Activated CD4-positive, alpha-beta T cell treated with anti-CD3 and anti-CD28 coated beads, Interleukin-2, amount 50 U/mL, for 24 hours (primary cell): ENCODE measurements at places on chromosomes 11 and 22.

DNA sequence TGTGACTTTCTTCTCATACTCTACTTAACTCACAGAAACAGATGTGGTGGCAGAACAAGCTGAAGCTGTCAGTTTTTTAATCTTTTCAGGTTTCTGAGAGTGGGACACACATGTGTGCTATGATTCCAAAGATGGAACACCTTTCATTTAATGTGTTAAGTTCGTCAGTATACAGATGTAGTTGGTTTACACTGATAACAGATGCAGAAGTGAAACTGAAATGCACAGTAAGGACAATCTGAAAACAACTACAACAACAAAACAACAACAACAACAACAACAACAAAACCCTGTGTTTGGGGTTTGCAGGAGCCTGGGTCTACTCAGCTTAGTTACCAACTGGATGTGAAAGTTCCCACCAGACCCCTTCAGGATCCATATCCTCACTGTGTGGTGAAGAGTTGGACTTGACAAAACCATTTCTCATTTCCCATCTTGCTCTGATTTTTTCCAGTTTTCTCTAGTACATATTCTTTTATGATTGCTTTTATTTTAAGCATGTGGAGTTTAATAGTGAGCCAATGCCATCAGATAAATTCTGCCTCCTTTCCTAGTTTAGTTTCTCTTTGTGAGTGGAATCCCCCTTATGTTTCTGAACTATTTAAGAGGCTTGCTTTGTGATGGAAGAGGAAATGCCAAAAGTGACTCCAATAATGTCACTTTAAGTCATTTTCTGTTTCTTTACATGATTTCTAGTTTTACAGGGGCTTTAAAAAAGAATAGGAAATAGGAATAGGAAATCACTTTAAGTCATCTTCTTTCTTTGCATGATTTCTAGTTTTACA lies 47.8 kb downstream of the ARHGAP42 start:
- DNase-seq: no peak

DNA sequence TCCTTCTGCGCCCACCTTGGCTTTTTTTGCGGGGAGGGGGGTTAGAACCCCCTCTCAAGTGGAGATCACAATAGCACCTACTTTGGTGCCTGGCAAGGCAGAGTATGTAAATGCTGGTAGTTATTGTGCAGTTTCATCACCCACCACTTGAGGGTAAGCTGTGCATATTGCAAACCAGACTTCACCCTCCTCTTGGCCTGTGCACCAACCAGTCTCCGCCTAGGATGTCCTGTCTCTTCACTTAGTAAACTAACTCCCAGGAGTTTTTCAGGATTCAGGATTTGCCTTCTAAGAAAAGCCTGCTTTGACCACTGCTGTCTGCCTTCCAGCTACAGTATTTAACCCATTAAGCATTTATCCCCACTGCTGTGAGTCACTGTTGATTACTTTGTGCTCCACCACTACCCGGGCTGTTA lies 2.0 kb upstream of the UBXN1 start:
- no peak for DNase-seq

GRCh38 chr11:12246147-12246546 lies 131.2 kb upstream of the PARVA start:
- no peak for DNase-seq

DNA sequence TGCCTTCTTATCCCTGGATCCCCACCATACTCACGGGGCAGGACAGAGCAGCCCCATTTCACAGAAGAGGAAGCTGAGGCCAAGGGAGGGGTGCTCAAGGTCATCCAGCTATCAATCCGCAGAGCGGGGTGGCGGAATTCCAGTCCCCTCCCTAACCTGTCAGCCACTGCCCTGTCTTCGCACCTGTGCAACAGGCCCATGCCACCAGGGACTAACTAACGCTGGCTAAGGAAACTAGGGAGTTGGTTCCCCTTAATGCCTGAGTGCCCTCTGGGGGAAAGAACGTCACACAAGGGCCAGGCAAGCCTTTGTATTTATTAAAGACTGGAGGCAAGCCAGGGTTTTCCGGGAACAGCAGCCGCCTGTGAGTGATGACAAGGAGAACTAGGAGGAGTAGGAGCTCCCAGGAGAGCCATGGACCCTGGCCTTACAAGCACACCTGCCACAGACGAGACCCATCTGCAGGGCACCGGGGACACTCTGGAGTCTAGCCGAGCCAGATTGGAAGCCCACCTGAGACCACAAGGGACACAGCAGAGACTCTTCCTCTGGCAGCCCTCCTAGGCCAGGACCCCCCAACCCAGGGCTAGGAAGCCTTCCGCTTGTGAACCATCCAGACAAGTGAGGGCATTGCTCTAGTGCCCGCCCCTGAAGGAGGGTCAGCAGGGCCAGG lies 64.4 kb downstream of the MYH9 start:
- DNase-seq: no peak

DNA sequence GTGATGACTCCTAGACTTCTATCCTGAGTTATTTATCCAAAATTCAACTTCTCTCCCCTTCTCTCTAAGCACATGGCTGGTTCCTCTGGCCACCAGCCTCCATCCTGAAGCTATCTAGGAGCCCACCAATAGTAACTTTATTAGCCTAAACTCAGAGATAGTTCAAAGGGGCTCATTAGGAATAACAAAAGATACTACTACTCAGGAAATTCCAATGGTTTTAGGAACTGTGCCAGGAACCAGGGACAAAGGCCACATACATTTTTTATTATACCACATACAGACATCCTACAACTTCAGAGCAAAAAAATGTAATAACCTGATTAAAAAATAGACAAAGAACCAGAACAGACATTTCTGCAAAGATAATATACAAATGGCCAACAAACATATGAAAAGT lies 27.9 kb downstream of the SLC25A17 start:
- DNase-seq: no peak

DNA sequence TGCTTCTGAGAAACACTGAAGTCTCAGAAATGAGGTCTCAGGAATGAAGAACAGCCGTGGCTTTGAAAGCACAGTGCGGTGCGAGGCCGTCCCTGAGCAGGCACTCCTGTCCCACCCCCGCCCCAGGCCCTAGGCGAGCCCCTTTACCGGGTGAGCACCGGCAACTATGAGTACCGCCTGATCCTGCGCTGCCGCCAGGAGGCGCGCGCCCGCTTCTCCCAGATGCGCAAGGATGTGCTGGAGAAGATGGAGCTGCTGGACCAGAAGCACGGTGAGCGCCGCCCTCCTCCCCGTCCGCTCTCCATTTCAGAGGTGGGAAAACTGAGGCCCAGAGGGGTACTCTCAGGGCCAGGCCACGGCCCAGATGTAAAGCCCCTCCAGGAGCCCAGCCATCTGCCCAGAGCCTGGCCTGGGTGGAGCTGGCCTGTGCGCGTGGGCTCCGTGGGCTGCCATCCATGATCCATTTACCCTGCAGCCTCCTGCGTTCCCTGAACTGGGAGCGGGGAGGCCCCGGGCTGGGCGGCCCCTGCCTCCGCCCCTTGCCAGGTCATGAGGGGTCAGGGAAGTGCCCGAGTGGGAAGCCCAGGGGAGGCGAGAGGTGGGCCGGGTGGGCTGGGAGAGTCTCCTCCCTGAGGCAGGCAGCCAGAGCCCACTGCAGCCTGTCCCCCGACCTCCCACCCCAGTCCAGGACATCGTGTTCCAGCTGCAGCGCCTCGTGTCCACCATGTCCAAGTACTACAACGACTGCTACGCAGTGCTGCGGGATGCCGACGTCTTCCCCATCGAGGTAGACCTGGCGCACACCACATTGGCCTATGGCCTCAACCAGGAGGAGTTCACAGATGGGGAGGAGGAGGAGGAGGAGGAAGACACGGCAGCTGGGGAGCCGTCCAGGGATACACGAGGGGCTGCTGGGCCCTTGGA lies 9.5 kb downstream of the SLC16A8 start:
- DNase-seq: no peak
